ENCODE measurements at places on chromosomes 3 and 15.

- ATAC-seq, result no peak
These were observed 296.6 kb downstream of the SUCLG2 start for GRCh38 chr3:67357610-67358458.

DNA sequence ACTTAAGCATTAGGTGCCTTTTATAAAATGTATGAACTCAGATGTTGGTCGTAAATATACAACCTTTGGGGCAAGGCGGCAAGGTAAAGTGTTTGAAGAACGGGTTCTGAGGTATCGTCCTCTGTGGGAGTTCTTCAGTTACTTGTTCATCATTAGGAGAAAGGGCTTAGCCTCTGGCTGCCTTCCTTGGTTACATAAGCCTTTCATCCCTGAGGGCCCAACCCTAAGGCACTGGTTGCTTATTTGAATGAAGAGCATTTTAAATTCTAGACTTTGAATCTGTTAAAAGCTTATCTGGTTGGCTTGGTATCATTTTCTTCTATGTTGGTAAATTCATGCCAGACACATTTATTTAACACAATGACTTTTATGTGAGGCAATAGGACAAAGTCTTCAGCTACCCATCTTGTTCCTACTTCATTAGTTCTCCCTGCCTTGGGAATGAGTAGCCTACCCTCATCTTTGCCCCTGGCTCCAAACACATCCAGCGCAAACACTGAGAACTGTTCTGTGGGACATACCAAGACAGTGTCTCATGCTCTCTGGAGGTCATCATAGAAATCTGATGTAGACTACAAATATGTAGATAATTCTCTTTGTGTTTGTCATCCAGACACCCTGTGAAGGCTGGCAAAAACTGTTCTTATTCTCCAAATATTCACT is 12.4 kb upstream of the CCDC80 start:
- ATAC-seq, result peak; percentile 86

- ATAC-seq, result no peak
These were observed 97.0 kb upstream of the LIPC start for GRCh38 chr15:58334803-58335202.

DNA sequence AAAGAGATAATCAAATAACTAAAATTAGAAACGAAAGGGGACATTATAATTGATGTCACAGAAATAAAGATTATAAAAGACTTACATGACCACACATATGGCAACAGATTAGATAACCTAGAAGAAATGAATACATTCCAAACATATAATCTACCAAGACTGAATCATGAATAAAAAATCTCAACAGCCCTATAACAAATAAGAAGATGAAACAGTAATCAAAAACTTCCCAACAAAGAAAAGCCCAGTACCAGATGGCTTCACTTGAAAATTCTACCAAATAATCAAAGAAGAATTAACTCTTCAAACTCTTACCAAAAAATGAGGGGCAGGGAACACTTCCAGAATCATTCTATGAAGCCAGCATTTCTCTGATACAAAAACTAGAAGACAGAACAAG is 11.8 kb downstream of the TOP2B start:
- ATAC-seq, result no peak

GRCh38 chr3:118760585-118761290 is 273.9 kb downstream of the IGSF11 start:
- no peak for ATAC-seq

DNA sequence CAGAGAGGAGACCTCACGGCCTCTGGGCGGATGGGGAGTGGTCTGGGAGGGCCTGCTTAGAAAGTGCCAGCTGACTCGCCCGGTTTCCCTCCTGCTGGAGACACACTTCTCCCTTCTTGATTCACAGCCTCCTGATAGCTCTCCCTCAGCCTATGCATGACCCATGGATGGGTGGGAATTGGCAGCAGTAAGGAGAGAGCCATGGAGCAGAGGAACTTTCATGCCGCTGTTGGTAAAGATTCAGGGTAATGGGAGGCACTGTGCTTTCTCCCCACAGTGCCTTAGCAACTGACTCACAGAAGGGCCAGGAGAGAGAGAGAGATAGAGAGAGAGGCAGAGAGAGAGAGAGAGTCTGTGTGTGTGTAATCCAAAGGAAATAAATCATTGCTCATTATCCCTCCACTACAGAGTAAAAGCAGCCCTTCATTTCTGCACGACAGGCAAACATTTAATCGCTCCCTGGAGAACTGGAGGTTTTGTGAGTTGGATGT is 82.8 kb downstream of the SEMA5B start:
- no peak for ATAC-seq

DNA sequence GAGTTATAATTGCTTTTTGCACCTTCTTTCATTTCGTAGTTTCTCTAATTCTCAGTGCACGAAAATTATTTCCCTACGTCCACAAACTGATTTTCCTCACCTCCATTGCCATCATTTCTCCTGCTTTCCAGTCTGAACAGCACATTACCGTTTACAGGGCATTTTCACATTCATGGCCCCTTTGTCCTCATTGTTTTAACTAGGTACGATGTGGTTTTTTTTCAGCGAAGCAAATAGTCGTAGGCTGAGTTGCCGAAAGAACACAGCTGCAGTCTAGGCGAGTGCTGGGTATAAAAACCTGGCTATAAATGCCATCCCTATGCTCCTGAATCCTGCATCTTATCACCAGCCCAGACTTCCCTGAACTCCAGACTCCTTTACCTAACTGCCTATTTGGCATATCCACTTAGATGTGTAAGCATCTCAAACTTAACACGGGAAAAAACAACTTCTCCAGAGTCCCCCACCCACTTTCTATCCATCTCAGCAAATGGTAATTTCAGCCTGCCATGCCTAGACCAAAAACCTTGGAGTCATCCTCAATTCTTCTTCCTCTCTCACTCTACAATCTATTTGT is 691 bp upstream of the FSIP1 start:
- no peak for ATAC-seq

DNA sequence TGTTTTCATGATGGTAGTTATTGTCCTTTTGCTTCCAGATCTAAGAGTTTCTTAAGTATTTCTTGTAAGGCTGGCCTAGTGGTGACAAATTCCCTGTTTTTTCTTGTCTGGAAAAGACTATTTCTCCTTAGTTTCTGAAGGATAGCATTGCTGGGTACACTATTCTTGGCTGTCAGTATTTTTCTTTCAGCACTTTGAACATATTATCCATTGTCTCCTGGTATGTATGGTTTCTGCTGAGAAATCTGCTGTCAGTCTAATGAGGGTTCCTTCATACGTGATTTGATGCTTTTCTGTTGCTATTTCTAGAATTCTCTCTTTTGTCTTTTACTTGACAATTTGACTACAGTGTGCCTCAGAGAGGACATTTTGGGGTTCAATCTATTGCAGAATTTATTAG is 134.3 kb downstream of the CGGBP1 start:
- ATAC-seq, result no peak

DNA sequence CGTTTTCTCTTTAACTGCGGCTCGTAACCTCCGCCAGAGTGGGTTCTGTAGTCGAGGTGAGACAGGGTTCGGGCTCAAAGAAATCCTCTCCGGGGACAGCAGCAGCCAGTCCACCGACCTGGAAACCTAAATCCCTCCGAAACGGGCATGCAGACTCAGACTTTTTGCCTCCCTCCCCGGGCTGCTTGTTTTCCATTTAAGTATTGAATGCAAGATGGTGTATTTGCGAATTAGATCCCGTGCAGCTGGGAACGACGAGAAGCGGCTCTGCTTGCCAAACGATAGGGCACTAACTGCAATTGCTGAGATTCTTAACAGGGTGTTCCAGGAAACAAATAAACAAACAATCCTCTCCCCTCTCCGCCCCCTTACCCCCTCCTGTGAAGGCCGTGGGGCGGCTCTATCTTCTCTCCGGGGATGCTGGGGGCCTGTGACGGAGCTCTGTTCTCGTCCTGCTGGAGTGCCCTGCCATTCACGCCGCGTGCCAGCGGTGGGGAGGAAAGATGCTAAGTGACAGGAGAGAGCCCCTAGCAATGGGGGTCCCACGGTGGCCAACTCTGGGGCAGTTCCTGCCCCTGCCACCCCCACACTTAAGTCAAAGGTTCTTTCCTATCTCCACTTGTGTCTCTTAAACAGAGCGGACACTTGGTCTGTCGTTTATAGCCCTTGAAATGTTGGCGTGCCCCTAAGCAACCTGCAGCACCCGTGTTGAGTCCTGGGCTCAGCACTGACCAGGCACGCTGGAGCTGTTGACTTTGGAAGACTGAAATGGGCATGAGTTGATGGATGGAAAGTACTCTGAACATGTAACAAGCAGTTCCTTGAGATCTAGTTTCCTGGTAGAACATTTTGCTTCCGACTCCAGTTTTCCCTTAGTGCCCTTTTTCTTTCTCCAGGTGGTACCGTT is 1.3 kb upstream of the ETV5 start:
- no peak for ATAC-seq

DNA sequence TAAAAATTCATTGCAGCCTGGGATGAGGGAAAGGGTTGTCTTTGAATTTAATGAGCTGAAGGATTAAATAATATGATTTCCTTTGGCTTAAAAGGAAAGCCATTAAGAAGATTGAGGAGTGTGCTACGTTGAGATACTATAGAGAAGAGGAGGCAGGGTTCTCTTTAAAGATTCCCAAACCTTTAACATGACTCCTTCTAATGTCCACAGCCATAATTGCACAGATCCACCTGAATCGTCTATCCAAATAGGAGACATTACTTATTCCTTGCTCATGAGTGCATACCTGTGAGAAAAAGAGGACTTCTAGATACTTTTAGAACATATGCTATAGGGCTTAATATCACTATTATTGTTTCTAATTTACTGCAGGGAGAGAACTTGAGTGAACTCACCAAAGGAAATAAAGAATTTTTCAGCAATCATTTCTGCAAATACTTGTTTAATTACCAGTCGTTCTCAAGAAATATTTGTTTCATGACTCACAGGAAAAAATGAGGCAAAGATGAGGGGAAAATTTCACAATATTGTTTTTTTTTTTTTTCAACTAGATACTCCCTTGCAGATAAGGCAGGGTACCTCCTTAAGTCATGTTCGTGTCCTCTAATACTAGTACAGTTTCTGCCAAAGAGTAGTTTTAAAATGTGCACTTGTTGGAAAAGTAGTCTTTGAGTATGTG is 8.9 kb upstream of the SUCNR1 start:
- no peak for ATAC-seq

DNA sequence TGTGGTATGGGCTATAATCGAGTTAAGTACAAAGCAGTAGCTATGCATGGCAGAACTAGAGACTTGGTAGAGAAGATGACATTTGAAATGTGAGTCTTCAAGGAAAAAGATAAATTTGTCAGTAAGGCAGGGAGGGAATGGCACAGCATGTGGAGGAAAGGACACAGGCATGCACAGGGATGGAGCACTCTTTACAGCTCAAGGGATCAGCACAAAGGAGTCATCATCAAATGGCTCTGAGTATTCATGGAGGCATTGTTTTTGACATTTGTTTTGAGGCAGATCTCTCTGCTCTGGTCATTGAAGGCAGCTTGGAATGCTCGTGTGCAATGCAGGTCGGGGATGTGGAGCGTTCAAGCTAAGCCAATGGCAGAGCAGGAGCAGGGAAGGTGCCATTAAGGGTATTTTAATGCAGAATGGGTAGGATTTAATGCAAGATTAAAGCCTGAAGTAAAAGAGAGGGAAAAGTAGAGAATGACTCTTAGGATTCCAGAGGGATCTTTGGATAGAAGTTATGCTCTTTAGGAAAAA is 213.0 kb downstream of the MYRIP start:
- ATAC-seq, result no peak

GRCh38 chr3:7669641-7670040 is 808.7 kb downstream of the GRM7 start:
- ATAC-seq, result no peak

GRCh38 chr3:127491909-127492308 is 98.6 kb downstream of the TPRA1 start:
- ATAC-seq, result no peak

DNA sequence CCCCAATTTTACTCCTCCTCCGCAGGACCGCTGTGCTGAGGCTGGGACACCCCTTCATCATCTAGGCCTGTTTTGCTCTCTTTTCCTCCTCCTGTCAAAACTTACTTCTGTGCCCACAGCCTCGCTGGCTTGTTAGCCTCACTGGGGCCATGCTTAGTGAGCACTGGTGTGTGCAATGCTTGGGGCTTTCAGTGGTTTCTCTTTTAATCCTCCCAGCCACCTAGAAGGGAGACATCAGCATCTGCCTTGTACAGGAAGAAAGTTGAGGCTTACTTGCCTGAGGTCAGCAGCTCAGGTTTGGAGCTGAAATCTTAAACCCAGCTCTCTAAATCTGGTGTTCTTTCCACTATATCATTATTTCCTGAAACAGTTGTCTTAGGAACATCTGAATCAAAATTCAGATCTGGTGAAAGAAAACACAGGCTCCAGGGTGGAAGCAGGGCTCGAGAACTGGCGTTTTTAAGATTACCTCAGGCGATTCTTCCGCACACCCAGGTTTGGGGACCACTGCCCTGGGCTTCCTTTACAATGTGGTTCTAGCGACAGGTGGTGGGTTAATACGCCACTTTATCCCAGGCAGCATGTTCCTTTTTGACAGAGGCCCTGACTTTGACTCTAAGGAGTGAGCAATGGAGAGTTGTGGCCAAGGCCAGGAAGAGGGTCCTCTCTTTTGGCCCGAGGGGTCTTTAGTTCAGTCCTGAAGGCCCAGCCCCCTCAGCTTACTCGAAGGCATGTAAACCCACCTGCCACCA is 3.8 kb downstream of the THSD4 start:
- no peak for ATAC-seq

- ATAC-seq, result no peak
These were observed 75.6 kb downstream of the ADAMTS17 start for GRCh38 chr15:100266166-100266565.

GRCh38 chr15:77762747-77763355 is 130.1 kb upstream of the LINGO1 start:
- no peak for ATAC-seq

- ATAC-seq, result no peak
These were observed 41.1 kb upstream of the AP3B2 start for GRCh38 chr15:82750831-82751180.

- ATAC-seq, result no peak
These were observed 168.0 kb downstream of the GMNC start for GRCh38 chr3:190694335-190695001.

- no peak for ATAC-seq
These were observed 212.4 kb downstream of the OPA1 start for GRCh38 chr3:193805448-193805847.

- no peak for ATAC-seq
These were observed 72.7 kb downstream of the IL1RAP start for GRCh38 chr3:190586631-190587011.

DNA sequence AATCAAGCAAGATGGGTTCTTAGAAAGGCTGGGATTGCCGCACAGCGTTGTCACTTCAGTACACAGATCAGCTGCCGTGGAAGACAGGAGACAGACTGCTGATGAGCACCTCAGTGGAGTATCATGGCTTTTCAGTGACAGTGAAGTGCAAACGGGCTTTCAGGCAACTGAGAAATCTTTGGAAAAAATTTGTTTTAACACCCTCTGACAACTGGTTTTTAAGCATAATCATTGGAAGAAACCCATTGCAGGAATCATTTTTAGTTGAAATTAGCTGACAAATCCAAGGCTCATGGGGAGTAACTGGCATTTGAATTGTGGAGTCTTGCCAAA is 418.8 kb downstream of the OTOL1 start:
- ATAC-seq, result no peak

GRCh38 chr15:52191207-52191606 is at the start of gene GNB5:
Gene GNB5 (minus strand): TSS chr15:52191392. CDS start chr15:52184676, 6,716 bp downstream.
- no peak for ATAC-seq

- no peak for ATAC-seq
These were observed 15.4 kb upstream of the PLA2G4F start for GRCh38 chr15:42171795-42172194.

All from gastroesophageal sphincter (tissue), 4 donors.